ENCODE measurements at places on chromosomes 7 and 10.

- DNase-seq = no peak
These were observed 104.7 kb downstream of the NPSR1 start for GRCh38 chr7:34762764-34763163.

DNA sequence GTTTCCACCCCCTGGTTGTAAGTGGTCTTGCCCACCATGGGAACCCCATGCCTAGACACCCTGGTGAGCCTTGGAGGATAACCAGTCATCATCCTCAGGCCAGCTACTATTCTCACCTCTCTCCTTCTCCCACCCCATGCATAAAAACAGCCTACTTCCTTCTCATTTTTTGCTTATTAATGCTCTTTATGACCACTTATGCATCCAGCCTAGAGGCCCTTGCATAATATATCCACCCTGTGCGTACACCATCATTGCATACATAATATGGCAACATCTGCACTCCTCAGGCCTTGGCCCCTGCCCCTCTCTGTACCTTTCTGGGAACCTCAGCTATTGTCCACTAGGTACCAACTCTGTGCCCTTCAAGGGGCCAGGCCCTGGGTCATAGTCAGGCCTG lies 91.0 kb downstream of the CDH23 start:
- no peak for DNase-seq

- DNase-seq = no peak
These were observed 5.9 kb upstream of the SYPL1 start for GRCh38 chr7:106117786-106118544.

- no peak for DNase-seq
These were observed 109.8 kb upstream of the NOBOX start for GRCh38 chr7:144513334-144513733.

GRCh38 chr7:150954986-150955518 lies 23.1 kb downstream of the KCNH2 start:
- DNase-seq = no peak
